SJSA1 (cell line): ENCODE measurements at places on chromosomes 16 and 17.

DNA sequence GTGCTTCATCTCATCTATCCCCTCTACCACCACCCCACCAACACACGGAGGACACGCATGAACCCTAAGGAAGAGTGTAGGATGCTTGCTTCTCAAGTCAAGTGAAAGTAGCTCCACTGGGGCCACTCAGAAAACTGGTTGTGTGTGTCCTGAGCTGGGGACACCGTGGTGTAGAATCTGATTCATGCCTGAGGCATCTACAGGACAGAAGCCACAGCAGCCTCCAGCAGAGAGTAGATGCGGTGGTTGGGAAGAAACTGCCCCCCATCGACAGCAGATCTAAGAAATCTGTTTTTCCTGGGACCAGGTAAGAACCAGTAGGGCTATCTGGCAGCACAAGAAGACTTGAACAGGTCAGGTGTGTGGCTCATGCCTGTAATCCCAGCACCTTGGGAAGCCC lies 51.9 kb upstream of the HLF start:
- DNase-seq, result no peak

GRCh38 chr16:528111-529011 lies 849 bp downstream of the CAPN15 start:
- no peak for DNase-seq

DNA sequence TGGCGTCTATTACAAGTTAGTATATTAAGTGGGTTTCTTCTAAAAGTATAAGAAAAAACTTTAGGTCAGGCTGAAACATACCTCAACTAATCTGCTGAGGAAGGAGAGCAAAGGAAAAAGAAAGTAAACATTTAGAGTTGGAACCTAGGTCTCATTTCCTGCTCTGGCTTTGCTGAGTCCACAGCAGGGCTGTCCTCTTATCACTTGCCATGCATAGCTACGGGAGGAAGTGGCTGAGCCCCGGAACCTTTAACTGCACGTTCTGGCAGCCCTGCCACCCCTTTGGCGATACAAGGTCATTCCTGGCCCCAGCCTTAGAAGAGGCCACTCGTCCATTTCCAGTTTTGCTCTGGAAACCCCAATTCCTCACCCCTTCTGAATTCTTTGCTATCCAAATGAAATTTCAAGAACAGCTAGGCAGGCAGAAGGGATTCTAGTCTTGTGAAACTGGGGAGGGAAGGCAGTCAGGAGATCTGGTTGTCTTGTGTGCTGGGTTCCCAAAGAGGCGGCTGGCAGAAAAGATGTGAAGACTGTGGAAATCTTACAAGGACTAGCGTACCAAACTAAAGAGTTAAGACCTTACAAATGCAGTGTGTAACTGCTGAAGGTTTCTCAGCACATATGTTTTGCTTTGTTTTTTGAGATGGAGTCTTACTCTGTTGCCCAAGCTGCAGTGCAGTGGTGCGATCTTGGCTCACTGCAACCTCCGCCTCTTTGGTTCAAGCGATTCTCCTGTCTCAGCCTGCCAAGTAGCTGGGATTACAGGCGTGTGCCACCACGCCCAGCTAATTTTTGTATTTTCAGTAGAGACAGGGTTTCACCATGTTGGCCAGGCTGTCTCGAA lies 19.1 kb downstream of the WIPI1 start:
- DNase-seq, result peak; percentile 48

DNA sequence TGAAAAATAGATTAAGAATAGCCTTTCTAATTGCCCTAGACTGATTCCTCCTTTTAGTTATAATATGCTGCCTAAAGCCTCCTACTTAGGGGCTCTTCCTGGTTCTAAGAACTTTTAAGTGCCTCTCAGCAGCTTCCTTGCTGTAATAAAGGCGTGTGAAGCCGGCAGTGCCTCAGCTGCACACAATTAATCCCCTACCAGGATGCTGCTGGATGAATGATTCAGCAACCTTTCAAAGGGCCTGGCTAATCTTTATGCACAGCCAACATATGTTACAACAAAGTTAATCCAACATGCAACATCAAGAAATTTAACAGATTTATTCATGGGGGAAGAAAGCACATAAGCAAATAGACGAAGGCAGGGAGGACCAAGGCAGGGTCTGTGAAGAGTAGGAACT lies 145.2 kb downstream of the PMP22 start:
- no peak for DNase-seq
